Activated CD4-positive, alpha-beta T cell treated with anti-CD3 and anti-CD28 coated beads, Interleukin-2, Interleukin-4, amounts not matched to agents 100 ng/mL and 50 ng/mL, durations not matched to agents 16 hours and 8 hours (primary cell): ENCODE measurements at places on chromosomes 7 and 10.

- DNase-seq = no peak
Observed at GRCh38 chr10:2575460-2575859, 491.9 kb upstream of the PFKP start.

- DNase-seq = no peak
Observed at GRCh38 chr10:132572545-132572937, 35.0 kb downstream of the INPP5A start.

DNA sequence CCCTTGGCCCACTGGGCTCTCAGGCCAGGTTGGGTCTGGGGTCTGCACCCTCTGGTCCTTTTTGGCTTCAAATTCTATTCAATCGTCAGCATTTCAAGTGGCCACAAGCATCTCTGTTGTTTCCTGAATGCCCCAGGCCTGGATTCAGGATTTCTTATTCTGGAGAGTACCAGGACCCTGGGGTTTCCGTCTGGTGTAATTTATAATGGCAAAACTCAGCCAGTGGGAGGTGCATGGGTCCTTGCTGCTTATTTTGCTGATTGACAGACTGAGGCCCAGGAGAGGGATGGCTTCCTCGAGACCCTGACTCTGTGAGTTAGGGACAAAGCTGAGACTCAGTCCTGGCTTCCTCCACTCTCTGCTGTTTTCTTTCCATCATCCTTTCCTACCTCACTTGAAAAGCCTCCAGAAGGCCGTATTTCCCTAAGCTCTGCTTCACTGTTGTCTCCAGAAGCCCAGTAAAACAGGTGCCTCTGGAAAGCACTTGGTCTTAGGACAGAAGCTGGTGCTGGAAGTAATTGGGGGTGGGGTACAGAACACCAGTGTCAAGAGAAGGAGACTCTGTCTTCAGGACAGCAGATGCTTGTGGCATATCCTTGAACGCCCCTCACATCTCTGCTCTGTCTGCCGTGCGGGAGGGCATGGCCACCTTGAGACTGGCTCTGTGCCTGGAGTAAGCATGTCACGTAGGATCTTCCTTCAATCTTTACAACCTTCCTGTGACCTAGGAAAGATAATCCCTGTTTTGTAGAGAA is 39.4 kb upstream of the SH2D4B start:
- DNase-seq = no peak

DNA sequence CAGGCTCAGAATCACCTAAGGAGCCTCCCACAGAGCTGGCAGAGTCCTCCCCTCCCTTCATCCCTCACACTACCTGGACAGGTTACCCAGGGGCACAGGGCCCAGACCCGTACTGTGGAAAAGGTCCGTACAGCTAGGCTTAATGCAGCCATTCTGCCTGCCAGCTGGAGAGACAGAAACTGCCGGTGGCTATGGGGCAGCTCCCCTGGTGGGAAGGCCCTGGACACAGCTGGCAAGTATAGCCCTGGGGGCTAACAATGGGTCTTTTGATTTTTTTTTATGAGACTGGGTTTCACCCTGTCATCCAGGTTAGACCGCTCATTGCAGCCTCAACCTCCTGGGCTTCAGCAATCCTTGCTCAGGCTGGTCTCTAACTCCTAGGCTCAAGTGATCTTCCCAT is 68.3 kb downstream of the GNA12 start:
- DNase-seq = no peak

DNA sequence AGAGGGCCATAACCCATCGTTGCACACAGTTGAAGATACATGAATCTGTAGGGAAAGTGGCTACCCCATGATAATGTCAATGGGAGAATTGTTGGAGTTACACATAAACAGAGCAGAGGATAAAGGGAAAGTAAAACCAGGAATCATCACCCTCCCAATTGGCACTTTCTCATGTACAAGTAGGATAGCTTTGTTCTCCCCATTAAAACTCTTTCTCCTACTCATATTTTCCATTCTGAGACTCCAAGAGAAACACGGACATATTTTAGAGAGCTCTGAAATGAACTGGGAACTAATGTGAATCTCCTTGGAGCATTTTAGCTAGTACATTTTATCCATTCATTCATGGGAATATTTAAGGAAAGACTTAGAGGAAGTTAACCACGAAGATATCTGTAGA is 17.2 kb upstream of the LRRC17 start:
- no peak for DNase-seq

- no peak for DNase-seq
Observed at GRCh38 chr7:149644754-149645153, 128.6 kb downstream of the ZNF467 start.

DNA sequence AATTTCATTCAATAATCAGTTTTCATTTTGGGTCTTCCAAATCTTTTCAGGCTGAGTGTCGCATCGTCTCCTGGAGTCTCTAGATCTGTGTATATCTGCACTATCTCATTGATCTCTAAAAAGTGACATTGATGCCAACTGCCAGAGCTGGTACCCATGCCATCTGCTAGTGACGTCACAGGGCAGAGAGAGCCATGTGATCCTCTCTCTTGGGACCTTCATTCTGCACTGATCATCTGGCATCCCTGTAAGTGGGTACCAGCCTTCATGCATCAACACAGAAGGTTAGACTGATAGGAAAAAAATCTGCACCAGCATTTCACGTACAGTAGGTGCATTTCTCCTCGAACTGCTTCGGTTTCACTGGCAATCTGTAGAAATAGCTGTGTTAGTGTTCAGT is at the start of gene NEUROD6:
Gene NEUROD6 (minus strand): TSS at position 124 of the 400 bp plus-strand sequence. CDS start 1,458 bp downstream, outside the sequence.
- DNase-seq = no peak

- no peak for DNase-seq
Observed at GRCh38 chr10:46033602-46034011, 3.2 kb upstream of the NCOA4 start.

DNA sequence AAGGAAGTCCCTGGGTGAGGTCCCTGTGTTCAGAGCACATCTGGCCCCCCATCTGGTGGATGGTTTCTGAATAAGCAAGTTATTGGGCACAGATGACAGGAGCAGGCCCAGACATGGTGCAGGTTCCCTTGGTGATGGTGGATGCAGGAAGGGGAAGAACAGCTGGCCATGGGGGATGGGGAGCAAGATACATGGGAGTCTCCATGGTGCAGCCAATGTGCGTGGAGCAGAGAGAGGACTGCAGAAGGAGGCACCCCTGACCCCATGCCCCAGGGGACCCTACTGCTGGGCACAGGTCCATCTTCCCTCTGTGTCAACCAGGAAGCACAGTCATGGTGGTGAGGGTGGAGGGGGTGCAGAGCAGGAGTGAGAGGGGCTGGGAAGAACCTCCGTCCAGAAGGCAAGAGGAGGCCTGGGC is 43.8 kb upstream of the RABGEF1 start:
- DNase-seq = no peak

GRCh38 chr7:56115852-56116538 is at the start of gene NUPR2:
NUPR2 (minus strand) TSS chr7:56116417; CDS start chr7:56116314, 103 bp downstream.
- no peak for DNase-seq
